ENCODE measurements at places on chromosomes 1 and 21.

DNA sequence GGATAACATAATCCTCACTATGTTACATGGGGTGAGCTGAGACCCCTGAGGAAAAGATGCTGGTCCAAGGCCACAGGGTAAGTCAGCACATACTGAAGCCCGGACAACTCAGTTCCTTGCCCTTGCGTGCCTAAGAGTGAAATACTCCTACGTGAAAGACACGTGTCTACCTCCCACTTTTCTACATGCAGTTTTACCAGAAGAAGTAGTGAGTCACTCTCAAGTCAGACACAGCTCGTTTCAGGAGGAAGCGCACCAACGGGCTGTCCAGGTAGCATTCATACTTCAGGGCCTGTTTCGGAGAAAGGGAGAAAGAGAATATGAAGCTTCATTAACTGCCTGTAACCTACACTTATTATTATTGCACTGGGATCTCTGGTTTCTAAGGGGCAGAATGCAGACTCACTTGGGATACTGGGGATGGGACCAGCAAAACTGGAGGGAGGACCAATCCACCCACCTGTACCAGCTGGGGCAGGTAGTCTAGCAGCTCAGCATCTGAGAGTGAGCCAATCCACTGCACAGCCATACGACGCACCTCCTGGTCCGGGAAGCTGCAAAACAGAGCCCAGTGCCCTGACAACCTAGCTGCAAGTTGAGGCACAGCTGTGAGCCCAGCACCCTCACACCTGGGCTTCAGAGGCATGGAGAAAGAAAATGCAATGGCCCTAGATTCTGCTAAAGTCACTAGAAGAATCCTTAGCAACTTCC, 32.4 kb upstream of the PPP1R15B start:
- DNase-seq, result no peak

GRCh38 chr1:52662645-52663313, 29.8 kb downstream of the SHISAL2A start:
- DNase-seq, result peak; percentile 67

DNA sequence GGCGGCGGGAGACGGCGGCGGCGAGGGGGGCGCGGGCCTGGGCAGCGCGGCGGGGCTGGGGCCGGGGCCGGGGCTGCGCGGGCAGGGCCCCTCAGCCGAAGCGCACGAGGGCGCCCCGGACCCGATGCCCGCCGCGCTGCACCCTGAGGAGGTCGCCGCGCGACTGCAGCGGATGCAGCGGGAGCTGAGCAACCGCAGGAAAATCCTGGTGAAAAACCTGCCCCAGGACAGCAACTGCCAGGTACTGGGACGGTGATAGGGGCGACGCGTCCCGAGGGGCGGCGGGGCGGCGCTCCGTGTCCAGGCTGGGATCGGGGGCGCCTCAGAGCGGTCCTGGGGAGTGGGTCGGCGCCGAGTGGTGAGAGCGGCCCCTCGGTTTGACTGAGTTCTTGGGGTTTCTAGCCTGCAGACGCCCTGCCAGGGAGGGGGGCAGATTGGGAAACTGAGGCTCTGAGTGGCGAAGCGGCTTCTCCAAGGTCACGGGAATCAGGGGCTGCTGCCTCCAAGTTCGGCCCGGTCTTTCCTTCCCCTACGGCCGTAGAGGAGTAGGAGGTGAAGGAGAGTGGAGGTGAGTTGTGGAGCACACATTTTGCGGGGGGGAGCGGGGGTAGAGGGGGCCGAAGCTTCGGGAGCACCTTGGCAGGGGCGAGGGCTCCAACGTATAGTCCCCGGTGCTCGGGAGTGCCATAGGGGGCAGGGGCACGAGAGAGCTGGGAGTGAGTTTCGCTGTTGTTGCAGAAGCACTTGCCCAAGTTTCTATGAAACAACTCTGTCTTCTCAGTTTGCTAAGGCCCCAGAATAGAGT, 508 bp downstream of the RAVER2 start:
- DNase-seq, result peak; percentile 60

- DNase-seq, result no peak
Observed at GRCh38 chr1:37472281-37472680, 2.1 kb upstream of the ZC3H12A start.

GRCh38 chr1:111251570-111251969, 24.1 kb downstream of the CHI3L2 start:
- DNase-seq, result no peak

DNA sequence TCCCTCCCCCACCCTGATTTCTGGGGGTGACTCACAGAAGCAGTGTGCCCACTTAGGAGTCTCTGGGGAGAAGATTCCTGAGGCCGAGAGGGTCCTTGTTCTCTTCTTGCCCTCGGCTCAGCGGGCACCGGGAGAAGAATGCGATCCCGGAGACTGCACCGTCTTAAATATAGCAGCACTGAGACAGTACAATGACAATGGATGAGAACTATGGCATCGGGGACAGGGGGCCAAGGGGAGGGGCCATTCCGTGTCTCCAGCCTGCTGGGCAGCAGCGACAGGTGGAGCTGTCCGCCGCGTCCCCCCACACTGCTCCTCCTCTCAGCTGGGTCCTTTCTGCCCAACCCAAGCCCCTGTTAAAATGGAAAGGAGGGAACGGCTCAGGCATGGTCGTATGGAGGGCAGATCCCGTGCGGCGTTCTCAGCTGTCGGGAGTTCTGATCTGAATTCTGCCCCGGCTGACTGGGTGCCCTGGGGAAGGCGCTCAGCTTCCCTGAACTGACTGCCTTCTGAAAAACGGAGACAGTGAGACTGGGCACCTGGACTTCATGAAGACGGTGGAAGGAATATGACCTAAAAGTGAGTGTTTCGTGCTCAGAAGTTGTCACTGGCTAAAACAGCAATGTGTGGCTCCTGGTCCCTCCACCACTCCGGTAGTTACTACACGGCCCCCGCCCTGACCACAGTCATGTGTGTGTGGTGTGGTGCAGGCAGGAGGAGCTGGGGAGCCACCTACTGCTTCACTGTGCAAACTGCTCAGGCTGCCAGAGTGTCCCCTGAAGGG, at the start of gene MYOM3:
TSS of gene MYOM3 (minus strand) at position 140 of the 784 bp plus-strand sequence. CDS start 3,499 bp downstream, outside the sequence.
- DNase-seq, result peak; percentile 69

GRCh38 chr1:53982763-53983104, 35.3 kb downstream of the LDLRAD1 start:
- no peak for DNase-seq

DNA sequence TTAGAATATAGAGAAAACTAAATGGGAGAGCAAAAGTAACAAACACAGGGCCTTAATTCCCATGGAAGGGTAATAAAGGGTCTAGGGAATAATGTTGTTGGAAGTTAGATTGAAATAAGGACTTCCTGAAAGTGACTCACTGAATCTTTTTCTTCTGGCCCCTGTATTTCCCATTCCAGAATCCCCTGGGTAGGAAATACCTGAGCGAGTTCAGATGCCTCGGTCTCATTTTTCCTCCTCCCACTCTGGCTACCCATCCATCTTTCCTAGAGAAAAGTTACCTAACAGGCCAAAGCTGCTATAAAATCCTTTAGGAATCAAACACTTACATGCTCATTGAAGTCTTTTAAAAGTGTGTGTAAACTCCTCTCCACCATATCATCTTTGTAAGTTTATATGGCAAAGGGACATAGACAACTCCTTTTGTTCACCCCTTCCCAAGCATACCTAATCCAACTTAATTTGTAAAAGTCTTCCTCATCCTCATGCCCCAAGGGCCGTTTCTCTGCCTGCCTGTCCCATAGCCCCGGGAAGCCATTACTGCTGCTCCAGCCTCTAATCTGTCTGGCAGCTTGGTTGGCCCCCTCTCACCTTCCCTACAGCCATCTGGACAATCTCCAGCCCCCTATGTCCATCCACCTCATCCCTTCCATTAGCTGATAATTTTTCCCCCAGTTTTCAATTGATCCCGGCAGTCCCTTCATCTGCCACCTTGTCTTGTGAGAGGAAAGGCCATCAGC, 3.3 kb upstream of the MEF2D start:
- DNase-seq, result no peak

DNA sequence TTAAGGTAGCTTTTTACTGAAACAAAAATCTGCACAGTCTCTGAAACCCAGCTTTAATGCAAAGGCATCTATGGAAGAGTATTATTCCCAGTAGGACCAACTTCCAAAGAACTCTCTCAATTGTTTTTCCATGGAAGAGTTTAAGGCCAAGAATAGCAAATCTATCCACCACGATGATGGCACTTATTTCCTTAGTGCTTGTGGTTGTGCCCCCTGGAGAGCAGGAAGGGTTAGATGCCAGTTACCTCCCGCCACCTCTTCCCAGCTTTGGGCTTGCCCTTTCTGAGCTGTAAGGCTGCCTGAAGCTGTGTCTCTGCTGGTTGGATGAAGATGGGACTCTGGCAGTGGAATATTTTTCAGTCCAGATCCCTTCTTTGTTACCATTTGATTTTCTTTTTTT, 4.8 kb upstream of the ATP1A1 start:
- no peak for DNase-seq

DNA sequence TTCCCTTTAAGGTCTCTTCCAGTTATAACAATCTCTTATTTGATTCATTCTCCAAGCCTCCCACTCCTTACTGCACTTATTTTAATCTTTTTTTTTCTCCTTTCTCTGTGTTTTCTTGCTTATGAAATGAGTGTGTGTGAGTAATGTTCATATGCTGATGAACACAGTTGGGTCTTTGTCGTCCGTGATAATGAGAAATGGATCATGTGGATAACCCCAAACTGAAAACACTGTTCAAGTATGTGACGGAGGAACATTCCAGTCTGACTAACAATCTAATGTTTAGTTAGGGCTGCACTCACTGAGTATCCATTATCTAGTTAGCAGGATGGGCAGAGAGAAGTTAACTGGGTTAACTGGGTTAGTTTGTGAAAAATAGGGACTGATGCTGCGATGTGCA, 253.1 kb upstream of the DUSP10 start:
- no peak for DNase-seq

- no peak for DNase-seq
Observed at GRCh38 chr21:43210454-43211071, 41.8 kb downstream of the CRYAA start.

GRCh38 chr21:43667191-43667904, 8.0 kb downstream of the RRP1B start:
- no peak for DNase-seq

DNA sequence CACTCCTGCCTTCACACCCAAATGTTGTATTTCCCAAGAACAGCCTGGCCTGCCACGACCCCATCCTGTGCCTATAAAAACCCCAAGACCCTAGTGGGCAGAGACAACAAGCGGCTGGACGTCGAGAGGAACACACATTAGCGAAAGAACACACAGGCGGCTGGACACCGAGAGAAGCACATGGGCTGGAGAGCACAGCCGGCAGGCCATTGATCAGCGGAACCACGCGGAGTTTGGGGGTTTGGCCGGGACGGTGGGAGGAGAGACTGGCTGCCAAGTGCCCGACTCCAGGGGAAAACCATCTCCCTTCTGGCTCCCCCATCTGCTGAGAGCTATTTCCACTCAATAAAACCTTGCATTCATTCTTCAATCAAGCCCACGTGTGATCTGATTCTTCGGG, 10.4 kb upstream of the DESI2 start:
- DNase-seq, result no peak

GRCh38 chr1:239386453-239387303, at the start of gene CHRM3:
TSS of gene CHRM3 (plus strand) at chr1:239386568. CDS start at chr1:239907452, 520,884 bp downstream.
- no peak for DNase-seq

GRCh38 chr1:23931491-23931880, 18.3 kb upstream of the CNR2 start:
- DNase-seq, result no peak

GRCh38 chr1:107272321-107272720, 131.5 kb downstream of the NTNG1 start:
- peak; percentile 27 for DNase-seq

DNA sequence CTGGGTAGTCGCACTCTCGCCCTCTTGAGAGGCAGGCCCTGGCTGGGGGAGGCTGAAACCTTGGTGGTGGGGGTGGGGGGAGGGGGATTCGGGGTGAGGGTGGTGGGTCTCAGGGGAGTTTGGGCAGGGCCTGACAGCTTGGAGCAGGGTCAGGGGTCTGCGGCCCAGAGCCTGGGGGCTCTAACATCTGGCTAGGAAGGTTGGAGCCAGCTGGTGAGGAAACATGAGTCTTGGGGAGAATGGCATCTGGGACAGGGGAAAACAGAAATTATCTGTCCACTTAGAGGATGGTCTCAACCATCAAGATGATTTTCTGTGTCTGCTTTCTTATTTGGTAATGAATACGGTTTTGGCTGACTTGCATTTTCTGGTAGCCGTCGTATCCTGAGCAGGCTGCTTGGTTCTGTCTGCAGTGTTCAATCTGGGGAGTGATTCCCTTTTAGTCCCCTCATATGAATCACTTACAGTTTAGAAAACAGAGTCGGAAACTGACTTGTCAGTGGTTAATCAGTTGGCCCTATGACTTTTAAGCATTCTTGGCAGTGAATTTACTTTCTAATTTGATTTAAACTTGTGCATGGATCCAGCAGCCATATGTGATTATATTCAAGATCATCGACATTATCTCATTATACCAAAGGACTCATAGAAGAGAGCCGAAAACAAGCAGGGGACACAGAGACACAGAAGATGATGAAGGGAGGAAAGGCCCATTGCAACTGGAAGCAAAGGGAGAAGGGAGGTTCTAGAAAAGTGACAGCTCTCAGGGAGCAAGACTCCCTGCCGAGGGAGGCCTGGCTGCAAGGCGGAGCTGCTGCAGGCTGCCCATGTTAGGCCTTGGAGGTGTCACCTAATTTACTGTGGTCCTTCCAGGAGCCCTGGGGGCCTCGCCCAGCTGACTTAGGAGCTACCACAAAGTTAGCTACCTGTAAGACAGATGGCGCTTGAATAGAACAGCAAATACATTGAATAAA, 237.6 kb downstream of the SDCCAG8 start:
- no peak for DNase-seq

DNA sequence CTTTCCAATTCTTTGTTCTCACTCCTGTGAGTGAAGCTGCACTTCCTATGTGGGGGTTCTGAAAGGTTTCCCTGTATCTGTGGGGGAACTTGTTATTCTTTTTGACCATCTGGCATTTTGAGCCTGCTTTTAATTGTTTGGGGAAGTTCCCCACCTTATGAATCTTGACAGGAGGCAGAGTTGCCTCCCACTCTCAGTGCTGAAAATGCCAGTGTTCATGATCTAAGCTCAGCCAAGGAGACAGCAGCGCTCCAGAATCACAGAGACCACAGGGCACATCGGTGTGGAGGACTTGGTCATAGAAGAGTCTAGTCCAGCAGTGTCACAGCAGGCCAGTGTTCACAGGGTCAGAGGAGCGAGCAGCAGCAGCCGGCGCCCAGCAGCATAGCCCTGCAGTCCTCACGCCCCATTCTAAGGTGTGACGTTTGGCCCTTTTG, 63.8 kb upstream of the PRDX6 start:
- DNase-seq, result no peak

DNA sequence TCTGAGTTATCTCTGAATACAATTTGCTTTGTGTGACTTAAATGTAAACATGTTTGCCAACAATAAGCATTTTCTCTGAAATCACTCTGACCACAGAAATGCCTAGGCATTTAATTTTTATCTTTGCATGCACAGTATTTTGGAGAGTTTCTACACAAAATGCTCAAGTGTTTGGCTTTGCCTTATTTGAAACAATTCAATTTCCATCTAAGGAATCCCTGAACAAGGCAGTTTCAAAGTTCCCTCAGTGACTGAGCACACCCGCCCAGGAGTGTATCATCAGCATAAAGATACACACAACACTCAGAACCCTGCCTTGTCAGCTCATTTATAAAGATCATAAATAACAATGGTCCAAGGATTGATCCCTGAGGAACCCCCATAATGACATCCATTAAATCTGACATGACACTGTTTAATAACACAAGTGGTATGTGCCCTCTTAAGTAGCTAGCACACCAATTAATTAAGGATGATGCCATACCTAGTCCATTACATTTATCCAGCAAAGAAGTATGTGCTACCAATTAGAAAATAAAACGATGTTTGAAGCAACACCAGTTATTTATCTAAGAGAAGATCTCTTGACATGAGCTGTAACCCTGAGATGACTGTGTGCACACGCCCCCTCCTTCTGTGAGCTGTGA, 585.8 kb downstream of the ADGRL2 start:
- no peak for DNase-seq

- no peak for DNase-seq
Observed at GRCh38 chr1:215256936-215257679, 174.6 kb downstream of the KCNK2 start.
